ENCODE measurements at places on chromosomes 13 and 19.
A peak's percentile ranks its signal among the peaks of the same experiment; 100 is the strongest.

- DNase-seq = no peak
Observed at GRCh38 chr13:51071493-51071892, 39.6 kb downstream of the C13orf42 start.

GRCh38 chr19:54312436-54313377 lies at the start of gene LILRA5:
LILRA5 (minus strand) TSS chr19:54313166; CDS start chr19:54313019, 147 bp downstream.
- no peak for DNase-seq

DNA sequence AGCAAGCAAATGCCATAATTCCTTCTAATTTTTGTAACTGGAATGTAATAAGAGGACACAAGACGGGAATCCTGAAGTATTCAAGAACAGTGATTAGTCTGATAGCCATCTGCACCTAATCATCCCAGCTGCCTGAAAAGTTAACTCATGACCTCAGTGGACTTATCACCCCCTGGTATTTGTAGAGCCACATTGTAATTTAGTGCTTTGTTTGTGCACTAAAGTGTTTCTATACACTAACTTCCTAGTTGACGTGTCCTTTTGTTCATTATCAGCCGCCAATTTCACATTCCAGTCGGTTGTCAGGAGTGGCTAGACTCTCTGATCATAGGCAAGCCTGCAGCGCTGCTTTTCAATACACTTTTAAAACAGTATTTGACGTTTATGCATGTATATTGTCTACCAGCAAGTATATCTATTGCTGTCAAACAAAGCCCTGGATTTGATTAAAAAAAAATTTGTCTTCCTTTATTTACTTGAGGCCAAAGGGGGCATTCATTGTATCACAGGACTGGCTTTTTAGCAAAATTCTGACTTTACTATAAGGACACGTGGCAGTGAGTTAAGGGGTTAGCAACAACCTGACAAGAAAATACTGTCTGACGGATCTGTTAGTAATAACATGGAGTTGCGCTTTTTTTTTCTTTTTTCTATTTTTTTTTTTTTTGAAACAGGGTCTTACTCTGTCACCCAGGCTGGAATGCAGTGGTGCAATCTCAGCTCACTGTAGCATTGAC lies 10.4 kb upstream of the SOX21 start:
- no peak for DNase-seq

DNA sequence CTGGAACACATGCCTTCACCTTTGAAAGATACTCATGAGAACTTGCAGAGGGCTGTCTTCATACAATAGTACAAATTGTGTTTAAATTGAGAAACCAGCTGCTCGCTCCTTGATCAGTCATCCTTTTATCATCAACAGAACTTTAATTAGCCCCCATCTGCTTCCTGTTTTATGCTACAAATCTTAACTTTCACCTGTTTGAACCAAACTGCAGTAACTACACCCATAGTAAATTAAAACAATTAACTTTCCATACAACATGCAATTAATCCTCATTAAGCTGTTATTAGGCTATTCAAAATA lies 85.2 kb downstream of the FOXO1 start:
- DNase-seq = no peak

DNA sequence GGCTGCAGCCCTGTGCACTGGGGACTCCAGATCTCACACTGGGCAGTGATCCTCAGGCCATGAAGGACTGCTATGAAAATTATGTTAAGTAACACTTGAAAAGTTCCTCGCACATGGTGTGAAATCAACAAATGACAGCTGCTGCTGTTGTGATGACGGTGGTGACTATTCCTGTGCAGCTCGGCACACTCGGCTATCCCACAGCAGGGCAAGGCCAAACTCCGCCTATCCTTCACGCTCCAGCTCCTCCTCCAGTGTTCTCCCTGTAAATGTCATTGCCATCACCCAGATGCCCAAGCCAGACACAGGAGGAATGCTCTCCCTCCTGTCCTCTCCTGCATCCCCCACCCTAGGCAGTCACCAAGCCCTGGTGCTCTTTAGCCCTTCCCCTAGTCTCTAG lies 31.3 kb downstream of the GRIK5 start:
- peak; percentile 46 for DNase-seq

DNA sequence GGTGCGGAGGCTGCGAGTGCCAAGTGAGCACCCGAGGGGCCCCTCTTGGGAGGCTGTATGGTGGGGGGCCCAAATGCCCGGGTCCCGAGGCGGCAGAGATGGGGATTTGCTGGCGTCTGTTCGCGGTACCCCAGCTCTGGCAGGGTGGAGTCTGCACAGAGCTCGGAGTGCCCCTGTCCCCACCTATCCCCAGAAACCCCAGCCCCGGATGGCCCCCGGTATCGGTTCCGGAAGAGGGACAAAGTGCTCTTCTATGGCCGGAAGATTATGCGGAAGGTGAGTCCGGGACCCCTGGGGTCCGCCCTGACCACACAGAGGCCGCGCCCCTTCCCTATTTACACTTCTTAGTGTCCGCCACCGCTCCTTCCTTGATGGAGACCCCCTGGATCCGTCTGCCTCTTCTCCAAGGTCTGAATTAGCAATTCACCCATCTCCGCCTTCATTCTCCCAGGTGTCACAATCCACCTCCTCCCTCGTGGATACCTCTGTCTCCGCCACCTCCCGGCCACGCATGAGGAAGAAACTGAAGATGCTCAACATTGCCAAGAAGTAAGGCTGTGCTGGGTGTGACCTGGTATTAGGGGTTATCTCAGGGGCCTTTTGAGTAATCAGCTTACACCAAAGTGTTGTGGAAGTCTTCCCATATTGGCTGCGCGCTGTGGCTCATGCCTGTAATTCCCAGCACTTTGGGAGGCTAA lies 630 bp downstream of the PNPLA6 start:
- DNase-seq = no peak

GRCh38 chr19:10219678-10220077 lies 11.5 kb downstream of the S1PR2 start:
- no peak for DNase-seq

DNA sequence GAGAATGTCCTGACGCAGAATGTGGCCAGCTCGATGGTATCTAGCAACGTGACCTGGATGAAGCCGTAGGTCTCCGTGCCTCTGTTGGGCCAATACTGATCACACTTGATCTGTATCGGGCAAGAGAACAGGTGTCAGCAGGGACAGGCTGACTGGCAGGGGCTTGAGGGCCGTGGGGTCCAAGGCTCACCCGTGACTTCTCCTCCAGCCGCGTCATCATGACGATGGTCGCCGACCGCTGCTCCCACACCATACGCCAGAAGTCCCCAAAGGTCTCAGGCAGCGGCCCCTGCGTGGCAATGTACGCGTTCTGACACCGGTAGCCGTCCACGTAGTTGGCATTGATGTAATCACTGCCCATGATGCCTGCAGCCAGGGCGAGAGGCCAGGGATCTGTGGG lies 126.2 kb downstream of the PTPRS start:
- no peak for DNase-seq

GRCh38 chr13:110107568-110108347 lies 199.2 kb downstream of the COL4A1 start:
- peak; percentile 61 for DNase-seq

GRCh38 chr19:33085570-33086128 lies 4.7 kb downstream of the GPATCH1 start:
- DNase-seq = no peak

DNA sequence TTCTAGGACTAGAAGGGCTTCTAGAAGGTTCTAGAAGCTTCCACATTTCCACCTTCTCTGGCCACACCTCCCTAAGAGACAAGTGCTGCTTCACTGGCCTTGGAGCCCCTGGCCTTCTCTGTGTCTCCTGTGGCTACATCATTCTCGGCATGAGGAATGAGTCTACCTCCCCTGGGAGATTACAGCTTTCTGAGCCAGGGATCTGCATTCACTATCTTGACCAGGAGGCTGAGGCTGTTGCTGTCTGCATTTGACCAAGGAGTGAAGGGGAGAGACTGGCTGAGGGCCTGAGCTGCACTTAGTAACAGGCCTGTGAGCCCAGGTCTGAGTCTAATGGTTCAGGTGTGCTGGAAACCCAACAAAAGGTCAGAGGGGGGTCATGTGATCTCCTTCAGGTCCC lies 5.3 kb downstream of the CPAMD8 start:
- no peak for DNase-seq

- DNase-seq = no peak
Observed at GRCh38 chr13:46173656-46174055, 8.3 kb downstream of the LCP1 start.

GRCh38 chr13:40666933-40667621 lies 636 bp upstream of the FOXO1 start:
- no peak for DNase-seq

DNA sequence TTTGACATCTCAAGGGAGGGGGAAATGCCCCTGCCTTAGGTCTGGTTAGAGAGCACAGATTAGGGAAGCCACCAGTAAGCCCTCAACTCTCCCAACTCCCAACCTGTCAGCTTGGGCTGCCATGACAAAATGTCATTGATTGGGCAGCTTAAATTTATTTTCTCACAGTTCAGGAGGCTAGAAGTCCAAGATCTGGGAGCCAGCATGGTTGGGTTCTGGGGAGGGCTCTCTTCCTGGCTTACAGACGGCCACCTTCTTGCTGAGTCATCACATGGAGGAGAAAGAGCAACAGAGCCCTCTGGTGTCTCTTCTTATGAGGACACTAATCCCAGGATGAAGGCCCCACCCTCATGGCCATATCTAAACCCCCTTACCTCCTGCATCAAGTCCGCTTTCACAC lies 24.2 kb downstream of the C19orf12 start:
- peak; percentile 35 for DNase-seq

DNA sequence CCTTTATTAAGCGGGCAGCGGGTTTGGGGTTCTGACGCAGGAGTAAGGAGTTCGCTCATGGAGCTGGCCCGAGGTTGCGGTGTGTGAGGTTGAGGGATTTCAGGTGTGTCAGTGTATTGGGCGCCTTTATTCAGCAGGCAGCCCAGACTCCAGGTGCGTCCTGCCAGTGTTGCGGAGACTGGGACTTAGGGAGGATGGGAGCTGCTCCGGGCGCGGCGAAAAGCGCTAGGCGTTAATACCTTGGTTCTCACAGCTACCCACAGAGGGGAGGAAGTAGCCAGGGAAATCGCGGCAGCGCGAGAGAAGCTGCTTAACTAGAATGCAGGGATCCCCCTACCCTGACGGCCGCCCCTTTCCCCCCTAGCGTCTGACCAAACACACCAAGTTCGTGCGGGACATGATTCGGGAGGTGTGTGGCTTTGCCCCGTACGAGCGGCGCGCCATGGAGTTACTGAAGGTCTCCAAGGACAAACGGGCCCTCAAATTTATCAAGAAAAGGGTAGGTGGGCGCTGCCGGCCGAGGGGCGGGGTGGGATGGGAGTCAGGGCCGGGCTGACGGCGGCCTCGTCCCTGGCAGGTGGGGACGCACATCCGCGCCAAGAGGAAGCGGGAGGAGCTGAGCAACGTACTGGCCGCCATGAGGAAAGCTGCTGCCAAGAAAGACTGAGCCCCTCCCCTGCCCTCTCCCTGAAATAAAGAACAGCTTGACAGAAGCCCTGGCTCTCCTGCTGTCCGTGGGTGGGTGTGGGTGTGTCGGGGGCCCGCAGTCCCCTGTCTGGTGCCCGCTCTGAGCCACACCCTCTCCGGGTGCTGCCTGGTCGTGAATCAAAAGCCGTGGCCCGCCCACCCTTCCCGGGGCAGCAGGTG lies 1.1 kb downstream of the RPL36 start:
- no peak for DNase-seq

DNA sequence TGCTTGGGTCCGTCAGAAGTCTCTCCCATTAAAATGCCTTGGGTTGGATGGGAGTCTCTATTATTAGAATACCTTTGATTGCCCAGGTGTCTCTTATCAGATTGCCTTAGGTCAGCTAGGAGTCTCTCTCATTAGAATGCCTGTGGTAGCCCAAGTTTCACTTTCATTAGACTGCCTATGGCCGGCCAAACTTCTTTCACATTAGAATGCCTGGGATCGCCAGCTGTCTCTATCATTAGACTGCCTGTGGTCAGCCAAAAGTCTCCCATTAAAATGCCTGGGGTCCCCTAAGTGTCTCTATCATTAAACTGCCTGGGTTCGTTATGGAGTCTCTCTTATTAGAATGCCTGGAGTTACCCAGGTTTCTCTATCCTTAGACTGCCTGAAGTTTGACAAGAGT lies 1476.7 kb downstream of the UQCRFS1 start:
- no peak for DNase-seq

DNA sequence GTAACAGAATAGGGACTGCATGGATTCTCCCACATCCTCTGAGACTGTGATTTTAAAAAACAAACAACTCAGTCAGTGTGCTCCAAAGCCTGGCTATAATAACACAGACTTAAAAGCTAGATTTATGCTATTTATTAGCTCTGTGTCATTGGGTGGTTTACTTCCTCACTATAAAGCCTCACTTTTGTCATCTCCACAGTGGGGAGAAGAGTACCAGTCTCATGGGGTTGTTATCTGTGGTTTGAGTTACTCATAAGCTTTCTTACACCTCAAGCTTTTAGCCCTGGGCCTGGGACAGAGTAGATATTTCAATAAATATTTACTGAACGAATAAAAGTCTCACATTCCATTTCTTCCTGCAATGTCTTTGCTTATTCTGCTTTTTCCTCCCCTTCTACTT lies 5.3 kb downstream of the RNASEH2B start:
- DNase-seq = no peak

GRCh38 chr19:55255618-55256423 lies 3.0 kb downstream of the PPP6R1 start:
- DNase-seq = no peak

DNA sequence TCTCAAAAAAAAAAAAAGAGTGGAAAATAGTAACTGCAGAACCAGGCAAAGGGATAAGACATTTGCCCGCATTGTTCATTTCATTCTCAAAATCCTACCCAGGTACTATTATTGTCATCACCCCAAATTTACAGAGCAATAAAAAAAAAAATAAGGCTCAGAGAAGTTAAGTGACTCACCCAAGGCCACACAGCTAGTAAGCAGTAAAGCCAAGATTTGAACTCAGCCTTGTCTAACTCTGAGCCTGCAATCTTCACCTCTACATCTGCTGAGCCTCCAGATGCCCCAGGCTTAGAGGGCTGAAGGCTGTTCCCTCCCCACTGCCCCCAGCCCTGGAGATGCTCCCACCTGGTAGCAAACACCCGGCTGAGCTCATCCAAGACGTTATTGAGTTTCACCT lies 61.0 kb downstream of the UNC13A start:
- no peak for DNase-seq

DNA sequence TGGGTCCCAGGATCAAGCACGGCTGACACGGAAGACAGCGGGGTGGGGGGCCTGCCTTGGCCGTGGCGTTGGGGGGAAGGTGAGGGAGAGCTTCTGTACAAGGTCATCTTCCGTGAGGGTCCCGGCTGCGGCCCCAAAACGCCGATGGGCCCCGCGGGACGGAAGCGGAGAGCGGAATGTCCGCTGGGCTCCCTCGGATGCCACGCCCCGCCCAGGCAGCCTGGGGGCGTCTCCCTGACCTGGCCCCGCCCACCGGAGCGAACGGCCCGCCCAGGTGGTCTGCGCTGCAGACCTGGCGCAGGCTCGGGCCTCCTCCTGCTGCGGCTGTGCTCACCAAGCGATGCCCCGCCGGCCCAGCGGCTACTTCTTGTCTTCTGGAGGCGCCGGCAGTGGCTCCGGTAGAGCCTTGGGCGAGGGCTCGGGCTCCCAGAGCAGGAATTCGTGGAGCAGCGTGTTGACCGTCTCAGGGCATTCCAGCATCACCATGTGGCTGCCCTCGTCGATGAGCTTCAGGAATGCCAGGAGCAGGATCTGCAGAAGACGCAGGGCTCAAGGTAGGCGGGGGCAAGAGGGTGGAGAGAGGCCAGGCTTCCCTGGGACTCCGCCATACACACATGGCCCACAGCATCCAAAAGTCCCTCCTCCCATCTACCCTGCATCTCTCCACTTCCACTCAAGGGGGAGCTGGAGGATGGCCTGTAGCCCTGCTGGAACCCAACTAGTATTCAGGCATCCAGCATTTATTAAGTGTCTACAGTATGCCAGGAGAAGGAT lies 10.7 kb downstream of the ABHD8 start:
- DNase-seq = no peak

GRCh38 chr13:31949486-31949885 lies 82.1 kb upstream of the FRY start:
- no peak for DNase-seq

Measured in SHP77 (cell line).